ENCODE measurements at places on chromosomes 7 and 10.

GRCh38 chr7:27110186-27111031 is 7.9 kb upstream of the HOXA2 start:
- DNase-seq, result peak; percentile 86

GRCh38 chr10:86711513-86712316 is 43.4 kb downstream of the LDB3 start:
- DNase-seq, result peak; percentile 70

- DNase-seq, result no peak
Observed at GRCh38 chr10:127161482-127161881, 34.9 kb downstream of the INSYN2A start.

DNA sequence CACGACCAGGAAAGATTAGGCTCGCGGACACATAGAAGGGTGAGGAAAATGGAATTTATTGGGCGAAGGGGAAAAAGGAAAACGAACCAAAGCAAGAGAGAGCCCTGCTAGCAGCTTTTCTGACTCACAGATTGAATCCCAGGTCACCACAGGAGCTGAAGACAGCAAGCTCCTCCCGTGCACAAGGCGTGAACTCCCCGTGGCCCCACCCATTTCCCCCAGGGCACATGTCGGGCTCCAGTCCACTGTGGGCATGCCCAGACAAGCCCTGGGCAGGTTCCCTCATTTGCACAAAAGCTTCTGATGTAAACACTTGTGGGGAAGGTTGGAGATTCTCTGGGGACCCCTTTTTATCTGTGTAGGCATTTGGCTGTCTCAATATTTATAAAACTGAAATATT is 582.4 kb downstream of the SUGCT start:
- DNase-seq, result peak; percentile 77

DNA sequence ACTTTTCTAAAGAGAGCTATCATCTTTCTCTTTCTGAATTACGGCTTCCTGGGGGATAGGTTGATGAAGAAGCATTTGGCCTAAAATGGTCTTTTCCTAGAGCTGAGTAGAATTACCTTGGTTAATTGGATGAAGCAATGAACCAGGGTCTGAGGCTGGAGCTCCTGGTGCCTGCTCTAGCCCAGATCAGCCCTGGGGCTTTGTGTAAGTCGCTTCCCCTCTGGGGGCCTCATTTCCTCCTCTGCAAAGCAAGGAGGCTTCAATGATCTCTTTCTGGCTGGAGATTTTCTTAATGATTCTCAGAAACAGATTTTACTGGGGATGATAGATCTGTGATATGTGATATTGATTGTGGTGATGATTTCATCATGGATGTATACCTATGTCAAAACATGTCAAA is 3.5 kb upstream of the CPA2 start:
- no peak for DNase-seq

DNA sequence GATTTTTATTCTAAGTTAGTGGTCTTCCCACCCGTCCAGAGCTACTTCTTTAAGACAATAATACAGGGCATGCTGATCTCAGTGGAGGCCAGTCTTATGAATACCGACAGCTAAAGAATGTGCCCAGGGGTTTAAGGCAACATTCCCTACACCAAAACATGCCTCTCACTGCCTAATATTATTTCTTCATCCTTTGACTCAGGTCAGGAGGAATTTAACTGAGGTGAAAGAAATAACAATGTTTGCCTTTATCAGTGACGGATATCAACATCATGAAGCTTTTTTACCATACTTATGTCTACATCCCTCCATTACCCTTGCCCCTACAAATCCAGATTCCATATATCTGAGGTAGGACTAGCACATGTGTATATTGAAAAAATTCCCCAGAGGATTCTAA is 33.3 kb upstream of the TES start:
- DNase-seq, result no peak

DNA sequence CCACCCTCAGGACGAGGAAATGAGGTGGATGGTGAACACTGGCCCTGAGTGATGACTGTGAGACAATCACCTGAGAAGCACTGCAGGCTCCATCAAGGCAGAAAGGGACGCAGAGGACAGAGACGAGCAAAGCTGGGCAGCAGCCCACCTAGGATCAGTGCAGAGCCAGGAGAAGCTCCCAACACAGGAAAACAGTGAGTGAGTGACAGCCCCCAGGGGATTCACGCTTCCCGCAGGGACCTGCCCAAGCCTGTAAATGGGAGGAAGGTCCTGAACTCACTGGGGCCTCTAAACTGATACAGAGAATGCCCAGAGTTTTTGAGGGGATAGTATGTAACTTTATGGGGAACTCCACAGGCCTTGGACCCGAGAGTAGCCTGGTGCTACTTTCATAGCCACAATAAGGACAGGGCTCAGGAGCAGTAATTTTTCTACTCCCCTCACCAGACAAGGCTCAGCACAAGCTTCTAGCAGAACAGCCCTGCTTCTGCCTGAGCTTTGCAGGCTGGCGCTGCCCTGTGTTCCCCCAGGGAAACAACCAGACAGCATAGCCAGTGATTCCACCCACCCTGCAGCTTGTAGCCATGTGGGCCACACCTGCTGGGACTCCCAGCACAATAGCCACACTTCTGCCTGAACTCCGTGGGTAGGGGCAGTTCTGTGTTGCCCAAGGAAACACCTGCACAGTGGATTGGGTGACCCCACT is 708.4 kb downstream of the POM121L12 start:
- DNase-seq, result no peak

DNA sequence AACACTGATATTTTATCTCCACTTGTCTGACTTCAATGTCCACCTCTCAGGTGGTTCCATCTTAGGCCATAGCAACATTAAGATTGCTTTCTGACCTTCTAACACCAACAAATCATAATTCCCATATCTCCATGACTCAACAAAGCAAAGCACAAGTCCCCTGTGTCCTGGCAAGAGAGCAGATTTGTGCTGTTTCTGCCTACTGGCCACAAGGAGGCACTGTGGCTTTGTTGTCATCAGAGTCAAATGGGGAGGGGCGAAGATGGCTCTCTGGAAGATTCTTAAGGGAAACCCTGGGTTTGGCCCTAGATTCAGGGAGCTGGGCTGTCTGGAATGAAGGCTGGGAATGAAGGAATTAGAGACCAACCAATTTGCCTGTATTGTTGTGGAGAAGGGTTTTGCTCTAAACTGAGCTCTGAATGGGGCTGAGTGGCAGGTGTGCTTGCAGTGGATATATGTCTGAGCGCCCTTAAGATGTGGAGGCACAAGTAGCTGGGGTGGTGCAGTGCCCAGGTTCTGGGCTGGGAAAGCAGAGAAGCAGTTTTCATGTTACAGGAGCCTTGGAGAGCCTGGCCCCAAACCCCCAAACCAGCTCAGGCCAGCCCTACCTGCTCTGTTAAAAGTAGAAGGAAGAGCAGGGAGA is 154.8 kb upstream of the PRSS58 start:
- no peak for DNase-seq

GRCh38 chr7:2106924-2107323 is 125.8 kb downstream of the MAD1L1 start:
- DNase-seq, result no peak

DNA sequence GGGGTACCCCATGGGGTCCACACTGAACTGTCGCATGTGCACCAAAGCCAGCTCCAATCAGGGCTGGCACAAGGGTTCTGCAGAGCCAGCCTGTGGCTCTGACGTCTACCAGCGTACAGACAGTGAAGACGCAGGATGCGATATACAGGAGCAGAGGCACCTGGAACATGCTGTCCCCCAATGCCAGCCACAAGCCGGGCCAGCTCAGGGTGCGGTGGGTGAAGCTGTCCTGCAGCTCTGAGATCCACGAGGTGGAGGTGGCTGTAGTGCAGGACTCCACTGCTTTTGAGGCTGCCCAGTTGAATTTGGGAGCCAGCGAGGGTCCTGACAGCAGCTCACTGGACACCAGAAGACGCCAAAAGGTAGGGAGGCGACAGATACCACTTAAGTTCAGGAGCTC is 111.3 kb upstream of the PDSS1 start:
- DNase-seq, result no peak

- no peak for DNase-seq
Observed at GRCh38 chr7:12637328-12637727, 50.1 kb upstream of the ARL4A start.

- no peak for DNase-seq
Observed at GRCh38 chr10:126235091-126235978, 152.9 kb downstream of the ADAM12 start.

DNA sequence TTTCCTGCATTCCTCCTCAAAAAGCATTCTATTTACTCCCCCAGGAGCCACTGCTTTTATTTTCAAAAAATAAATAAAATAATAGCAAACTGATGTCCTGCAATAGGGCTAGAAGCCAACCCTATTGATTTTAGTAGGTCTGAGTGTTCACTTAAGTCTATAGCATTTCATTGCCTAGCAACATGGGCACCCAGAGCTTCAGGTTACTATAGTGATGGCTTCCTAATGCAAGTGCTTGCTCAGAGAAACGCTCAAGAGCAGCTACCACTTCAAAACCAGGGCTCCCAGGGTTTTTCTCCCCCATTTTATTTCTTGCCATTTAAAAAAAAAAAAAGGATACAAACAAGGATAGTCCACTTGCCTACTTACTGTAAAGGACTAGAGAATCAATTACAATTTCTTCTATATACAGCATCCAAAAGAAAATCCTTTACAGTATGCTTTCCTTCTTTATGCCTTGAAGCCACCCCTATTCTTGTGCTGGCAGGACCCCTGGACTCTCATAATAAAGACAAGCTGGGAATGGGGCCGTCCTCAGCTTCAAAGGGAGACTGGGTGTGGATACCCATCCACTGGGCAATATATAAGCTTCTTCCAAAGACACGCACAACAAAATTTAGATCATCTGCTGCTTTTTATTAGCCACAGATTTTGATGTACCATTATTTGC is 133.3 kb downstream of the VPS41 start:
- DNase-seq, result no peak

GRCh38 chr10:132705173-132705572 is 80.8 kb downstream of the NKX6-2 start:
- peak; percentile 40 for DNase-seq

- no peak for DNase-seq
Observed at GRCh38 chr10:93938140-93938539, 44.4 kb downstream of the SLC35G1 start.

DNA sequence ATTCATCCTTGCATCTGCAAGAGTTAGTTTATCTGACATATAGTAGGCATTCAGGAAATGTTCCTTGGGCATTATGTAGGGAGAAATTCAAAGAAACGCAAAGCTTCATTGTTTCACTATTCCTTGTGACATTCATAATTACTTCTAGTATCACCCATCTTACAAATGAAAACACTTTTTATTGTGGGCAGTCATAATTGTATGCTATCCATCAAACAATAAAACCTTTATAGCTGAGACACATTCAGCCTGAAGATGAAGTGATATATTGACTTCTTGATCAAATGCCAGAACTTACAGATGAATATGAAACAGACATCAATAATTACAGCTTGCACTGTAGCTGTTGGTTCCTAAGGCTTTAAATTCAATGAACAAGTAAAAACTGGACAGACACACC is 36.4 kb downstream of the FAM204A start:
- DNase-seq, result no peak

- DNase-seq, result no peak
Observed at GRCh38 chr7:95632609-95633008, 36.3 kb upstream of the PDK4 start.

GRCh38 chr10:126729314-126729870 is 58.9 kb upstream of the C10orf90 start:
- DNase-seq, result no peak

GRCh38 chr7:33789871-33790630 is 115.3 kb upstream of the BMPER start:
- DNase-seq, result no peak

Measured in sciatic nerve (tissue), 2 donors.